ENCODE measurements at places on chromosomes 4 and X.

GRCh38 chr4:146646593-146647325 lies 8.1 kb downstream of the POU4F2 start:
- DNase-seq = no peak

- no peak for DNase-seq
Measured at GRCh38 chr4:120754590-120754989, 167.9 kb downstream of the PRDM5 start.

- DNase-seq = no peak
Measured at GRCh38 chr4:151315212-151315886, 10.1 kb downstream of the SH3D19 start.

DNA sequence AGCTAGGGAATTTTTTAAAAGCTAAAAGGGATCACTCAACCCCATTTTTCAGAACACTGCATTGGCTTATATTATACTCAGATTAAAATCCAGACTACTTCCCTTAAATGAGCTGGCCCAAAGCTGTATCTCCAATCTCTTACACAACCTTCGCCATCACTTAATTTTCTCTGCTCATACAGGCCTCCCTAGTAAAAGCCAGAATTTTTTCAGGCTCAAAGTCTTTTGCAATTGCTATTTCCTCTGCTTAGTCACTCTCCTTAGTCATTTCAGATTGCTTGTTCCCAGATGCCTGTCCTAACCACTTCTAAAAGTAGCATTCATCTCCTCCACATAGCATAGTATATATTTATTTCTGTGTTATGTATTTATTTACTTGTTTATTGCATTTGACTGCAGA lies 1587.9 kb upstream of the ADGRL3 start:
- DNase-seq = no peak

- no peak for DNase-seq
Measured at GRCh38 chrX:112545051-112545450, 134.7 kb downstream of the LHFPL1 start.

GRCh38 chrX:68932611-68933010 lies 103.8 kb downstream of the EFNB1 start:
- DNase-seq = no peak

- DNase-seq = no peak
Measured at GRCh38 chr4:139515531-139515958, 40.5 kb downstream of the SETD7 start.

- DNase-seq = no peak
Measured at GRCh38 chr4:142262956-142263355, 583.1 kb downstream of the INPP4B start.

DNA sequence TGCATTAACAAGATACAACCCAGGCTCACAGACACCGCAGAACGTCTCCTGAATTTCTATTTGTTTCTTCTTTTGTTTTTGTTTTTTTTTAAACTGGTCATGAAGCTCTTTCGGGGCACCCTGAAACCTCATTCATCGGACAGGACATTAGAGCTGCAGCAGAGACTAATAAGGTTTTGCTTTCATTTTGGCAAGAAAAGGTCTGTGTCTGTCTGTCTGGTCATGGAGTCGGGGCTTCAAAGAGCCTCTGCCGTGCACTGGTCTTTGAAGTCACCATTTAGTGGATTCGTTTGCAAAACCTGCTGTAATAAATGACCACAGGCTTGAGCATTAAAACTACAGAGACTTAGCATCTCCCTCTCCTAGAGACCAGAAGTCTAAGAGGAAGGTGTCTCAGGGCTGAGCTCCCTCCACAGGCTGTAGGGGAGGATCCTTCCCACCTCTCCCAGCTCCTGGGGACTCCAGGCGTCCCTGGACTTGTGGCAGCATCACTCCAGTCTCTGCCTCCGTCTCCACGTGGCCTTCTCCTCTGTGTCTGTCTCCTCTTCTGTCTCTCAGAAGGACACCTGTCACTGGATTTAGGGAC lies 247.5 kb downstream of the CRLF2 start:
- DNase-seq = no peak

DNA sequence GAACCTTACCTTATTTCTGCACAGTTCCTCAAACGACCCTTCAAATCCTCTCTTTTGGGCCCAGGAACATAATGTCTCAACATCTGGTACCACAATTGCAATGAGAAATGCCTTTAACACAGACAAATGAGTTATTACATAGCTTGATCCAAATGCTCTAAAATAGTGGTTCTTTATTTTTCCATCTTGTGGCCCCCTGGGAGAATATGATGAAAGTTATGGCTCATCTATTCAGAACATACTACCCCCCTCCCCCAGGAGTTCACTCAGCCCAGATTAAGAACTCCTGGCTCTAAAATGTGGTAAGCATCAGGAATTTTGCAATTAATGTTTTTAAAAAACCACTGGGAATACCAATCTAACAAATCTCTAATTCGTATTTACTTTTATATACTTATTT lies 23.9 kb upstream of the CENPU start:
- no peak for DNase-seq

DNA sequence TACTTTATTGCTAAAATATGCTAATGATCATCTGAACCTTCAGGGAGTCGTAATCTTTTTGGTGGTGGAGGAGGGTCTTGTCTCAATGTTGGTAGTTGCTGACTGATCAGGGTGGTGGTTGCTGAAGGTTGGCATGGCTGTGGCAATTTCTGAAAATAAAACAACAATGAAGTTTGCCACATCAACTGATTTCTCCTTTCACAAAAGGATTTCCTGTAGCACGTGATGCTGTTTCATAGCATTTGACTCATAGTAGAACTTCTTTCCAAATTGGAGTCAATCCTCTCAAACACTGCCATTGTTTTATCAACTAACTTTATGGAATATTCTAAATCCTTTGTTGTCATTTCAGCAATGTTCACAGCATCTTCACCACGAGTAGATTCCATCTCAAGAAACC lies 19.3 kb downstream of the DDIT4L start:
- DNase-seq = no peak

DNA sequence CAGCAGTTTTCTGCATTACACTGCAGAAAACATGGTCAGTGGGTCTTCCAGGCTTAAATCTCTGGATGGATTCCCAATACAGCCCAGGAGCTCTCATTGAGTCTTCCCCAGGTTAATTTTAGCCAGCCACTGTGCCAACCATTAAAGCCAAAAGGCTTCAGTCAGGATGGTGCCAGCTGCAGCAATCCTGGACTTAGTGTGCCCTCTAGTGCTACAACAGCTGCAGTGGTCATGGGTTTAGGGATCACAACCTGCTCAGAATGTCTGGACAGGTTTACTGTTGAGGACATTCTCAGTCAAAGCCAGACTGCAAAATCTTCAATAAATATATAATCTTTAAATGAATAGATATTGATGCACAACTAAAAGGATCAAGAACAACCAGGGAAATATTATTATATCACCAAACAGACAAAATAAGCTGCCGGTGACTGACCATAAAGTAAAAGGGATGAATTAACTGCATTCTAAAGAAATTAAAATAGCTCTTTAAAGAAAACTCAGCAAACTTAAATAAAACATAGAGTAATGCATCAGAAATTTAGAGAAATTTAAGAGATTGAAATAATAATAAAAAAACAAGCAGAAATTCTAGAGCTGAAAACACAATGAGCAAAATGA lies 639.9 kb downstream of the SPOCK3 start:
- no peak for DNase-seq

GRCh38 chrX:16457239-16457638 lies 192.7 kb upstream of the S100G start:
- DNase-seq = no peak

GRCh38 chrX:57595381-57595811 lies 3.6 kb downstream of the ZXDB start:
- DNase-seq = no peak

- DNase-seq = no peak
Measured at GRCh38 chr4:83626245-83626836, 90.4 kb downstream of the GPAT3 start.

DNA sequence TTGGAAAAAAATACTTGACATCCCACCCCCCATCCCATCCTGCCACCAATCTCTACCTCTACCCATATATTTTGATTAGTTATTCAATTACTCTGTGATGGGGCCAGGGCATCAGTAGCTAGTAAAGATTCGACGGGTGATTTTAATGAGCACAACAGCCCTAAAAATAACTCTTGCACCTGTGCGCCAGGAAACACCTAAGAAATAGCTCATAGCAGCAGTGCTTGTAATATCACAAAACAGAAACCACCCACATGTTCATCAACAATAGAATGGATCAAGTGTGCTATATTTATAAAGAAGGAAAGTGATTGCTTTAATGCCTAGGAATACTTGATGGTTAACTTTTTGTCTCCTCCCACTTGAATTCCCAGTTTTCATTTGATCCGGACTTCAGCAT lies 225.6 kb upstream of the LCORL start:
- no peak for DNase-seq

- no peak for DNase-seq
Measured at GRCh38 chr4:186441502-186441901, 113.9 kb downstream of the MTNR1A start.

DNA sequence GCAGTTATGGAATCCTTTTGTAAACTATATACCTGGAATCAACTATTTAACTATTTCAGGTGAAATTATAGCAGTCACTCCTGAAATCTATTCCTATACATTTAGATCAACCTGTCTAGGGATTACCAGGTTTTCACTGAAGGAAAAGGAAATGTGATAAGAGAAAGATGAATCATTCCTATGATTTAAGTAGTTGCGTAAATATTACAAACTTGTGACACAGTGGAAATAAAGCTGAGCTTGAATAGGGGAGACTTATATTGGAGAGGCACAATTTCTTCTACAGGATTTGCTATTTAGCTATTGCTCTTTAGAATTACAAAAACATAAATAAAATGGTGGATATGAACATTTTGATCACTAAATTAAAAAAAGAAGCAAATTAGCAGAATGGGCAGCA lies 284.1 kb upstream of the EPHA5 start:
- no peak for DNase-seq

GRCh38 chrX:35416782-35417181 lies 381.4 kb upstream of the MAGEB16 start:
- no peak for DNase-seq

- no peak for DNase-seq
Measured at GRCh38 chrX:11355259-11355909, 62.2 kb downstream of the AMELX start.

- DNase-seq = no peak
Measured at GRCh38 chr4:120055162-120055561, 11.5 kb downstream of the MAD2L1 start.

GRCh38 chr4:87704001-87704400 lies 53.9 kb downstream of the DMP1 start:
- no peak for DNase-seq

DNA sequence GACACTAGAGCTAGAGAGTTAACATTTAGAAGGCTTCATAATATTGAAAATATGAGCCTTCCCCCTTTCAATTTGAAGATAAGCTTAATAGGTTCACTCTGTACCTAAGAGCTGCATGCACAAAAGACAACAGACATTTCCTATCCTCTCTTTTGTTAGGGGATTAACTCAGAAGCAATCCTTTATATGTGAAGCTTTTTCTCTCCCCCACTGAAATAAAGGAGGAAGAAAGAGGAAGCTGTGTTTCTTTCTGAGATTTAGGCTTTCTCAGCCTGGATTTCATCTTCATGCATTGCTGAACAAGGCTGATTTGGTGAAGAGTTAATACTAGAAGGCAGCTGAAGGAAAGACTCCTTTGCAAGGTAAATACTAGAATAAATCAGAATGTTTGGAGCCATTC lies 21.0 kb upstream of the CABS1 start:
- DNase-seq = no peak

DNA sequence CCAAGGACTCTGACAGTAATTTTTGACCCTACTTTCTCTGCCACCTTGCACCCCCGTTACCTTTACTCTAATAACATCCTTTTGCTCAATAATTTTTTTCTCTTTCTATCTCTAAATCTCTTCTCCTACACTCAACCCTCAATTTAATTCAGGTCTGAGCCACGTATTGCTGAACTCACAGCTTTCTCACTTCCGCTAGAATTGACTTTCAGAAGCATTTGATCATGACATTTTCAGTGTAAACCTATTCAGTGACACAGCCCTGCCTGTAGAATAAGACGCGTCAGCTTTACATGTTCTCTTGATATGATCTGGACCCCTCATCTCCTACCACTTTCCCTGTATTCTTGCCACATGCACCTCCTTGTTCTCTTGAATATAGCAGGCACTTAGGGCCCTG lies 439.5 kb upstream of the MAGEB2 start:
- DNase-seq = no peak

DNA sequence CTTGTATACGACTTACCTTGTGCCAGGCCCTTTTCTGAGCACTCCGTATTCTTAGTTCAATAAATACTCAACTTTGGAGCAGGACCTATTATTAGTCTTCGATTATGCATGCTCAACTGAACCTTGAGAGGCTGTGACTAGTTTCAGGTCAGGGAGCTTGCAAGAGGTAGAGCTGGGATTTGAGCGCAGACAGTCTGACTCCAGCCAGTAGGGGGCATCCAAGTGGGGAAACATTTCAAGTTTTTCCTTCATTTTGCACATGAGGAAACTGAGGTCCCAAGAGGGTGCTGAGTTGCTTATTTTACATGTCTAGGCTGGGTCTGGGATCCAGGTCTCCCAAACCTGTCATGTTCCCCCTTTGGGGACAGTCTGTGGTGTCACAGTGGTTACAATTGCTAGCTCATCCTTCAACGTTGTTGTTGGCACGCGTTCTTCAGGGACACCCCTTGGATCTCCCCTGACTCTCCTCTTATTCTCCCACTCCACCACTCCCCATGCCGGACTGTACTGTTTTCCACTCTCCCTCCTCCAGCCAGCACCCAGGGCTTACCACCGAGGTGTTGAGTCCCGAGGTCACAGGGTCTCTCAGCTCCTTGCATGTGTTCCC lies 6.7 kb upstream of the PRICKLE3 start:
- DNase-seq = no peak

DNA sequence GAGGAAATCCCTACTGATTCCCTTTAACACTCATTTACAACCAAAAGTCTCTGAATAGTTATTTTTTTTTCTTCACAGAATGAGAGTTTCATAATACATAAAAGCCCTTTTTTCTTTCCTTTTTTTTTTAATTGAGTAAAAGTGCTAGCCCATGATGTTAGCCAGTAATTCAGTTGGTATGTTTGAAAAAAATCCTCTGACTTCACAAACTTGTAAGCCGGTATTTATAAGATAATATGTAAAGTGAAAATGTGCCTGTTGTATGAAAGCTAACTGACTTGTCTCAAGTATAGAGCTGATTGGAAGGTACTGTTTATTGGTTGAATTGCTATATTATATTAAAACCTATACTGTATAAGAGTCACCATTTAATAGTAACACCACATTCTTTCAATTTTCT lies 70.2 kb upstream of the NEIL3 start:
- DNase-seq = no peak

GRCh38 chrX:1720836-1721235 lies 106.0 kb downstream of the ASMT start:
- no peak for DNase-seq

- DNase-seq = no peak
Measured at GRCh38 chr4:154612472-154613414, at the start of gene FGG. TSS of gene FGG (minus strand) at chr4:154612656. CDS start at chr4:154612609, 47 bp downstream.

- no peak for DNase-seq
Measured at GRCh38 chr4:4349867-4350266, 37.0 kb upstream of the NSG1 start.

DNA sequence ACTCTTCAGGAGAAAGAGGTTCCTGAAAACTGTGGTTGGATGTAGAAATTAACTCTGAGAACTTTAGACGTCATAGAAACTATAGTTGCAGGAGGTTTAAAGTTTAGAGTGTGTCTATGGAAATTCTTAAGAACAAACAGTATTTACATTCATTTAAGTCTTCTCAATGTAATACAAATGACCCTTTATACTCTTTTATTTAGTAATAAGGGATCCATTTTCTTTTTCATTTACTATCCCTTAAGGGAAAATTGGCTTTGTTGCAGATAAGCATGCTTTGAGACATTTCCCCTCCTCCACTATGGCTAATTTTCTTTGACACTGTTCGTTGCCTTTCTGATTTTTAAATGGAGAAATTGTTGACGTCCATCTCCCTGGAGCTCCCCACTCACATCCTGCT lies 96.4 kb downstream of the POLA1 start:
- no peak for DNase-seq
